ENCODE measurements at places on chromosomes 13 and 19.

DNA sequence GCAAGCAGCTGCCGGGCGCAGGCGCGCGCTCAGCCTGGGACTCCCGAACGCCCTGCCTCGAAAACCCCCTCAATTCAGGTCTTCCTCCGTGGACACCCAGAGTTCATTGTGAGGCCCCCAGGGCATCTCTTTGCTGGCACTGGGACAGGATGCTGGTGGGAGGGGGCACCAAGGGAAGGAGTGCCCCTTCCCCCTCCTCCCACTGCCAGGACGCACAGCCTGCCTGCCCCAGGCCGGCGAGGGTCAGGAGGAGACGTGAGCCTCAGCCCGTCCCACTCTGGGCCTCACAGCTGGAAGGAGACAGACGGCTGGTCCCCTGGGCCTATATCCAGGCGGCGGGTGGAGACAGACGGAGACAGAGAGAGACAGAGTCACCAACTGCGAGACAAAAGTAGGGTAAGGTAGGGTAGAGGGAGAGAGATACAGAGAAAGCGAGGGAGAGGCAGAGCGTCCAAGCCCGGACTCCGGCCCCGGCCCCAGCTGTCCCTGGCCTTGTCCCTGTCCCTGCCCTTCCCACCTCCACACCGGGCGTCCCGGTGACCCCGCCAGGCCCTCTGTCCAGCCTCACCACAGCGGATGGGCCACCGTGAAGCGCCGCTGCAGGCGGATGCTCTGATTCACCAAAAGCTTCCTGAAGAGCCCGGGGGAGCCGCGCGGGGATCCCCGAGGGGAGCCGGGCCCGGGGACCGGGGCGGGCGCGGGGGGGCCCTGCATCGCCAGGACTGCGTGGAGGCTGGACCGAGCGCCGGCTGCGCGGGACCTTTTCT is at the start of gene PDE4C:
TSS of gene PDE4C (minus strand) at position 737 of the 767 bp plus-strand sequence. CDS start at position 714, 23 bp downstream.
- DNase-seq: no peak

GRCh38 chr13:24557081-24557480 is 44.5 kb upstream of the PARP4 start:
- no peak for DNase-seq

GRCh38 chr13:73403355-73404120 is 344.7 kb downstream of the KLF5 start:
- no peak for DNase-seq

DNA sequence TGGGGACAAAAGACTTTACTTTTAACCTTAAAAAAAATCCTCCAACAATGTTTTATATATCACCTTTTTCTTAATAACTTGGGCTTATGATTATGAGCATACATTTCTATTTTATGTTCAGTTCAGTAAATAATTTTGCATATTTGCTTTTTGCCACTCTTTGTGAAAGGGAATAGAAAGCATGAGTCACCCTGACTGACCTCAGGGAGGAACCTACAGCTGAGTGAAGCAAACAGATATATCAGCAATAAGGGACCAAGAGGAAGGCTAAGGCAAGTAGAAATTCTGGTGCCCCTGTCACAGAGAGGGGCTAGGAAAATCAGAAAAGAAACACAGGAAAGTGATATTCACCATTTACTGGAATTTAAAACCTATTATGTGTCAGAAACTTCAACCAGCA is 37.2 kb upstream of the SOHLH2 start:
- no peak for DNase-seq

DNA sequence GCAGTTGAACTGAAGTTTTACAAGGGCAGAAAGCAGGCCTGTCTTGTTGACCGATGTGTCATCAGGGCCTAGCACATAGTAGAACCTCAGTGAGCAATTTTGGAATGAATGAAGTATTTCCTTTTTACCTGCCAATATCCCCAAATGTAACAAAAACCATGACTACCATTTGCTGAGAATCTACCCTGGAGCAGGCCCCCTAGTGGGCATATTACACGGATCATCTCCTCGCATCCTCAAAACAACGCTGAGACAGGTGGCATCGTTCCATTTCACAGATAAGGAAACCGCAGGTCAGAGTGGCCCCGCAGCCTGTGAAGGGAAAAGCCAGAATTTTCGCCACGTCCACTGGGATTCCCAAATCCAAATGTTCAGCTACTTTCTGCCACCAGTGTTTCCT is 77.9 kb downstream of the CACNA1A start:
- DNase-seq: no peak

DNA sequence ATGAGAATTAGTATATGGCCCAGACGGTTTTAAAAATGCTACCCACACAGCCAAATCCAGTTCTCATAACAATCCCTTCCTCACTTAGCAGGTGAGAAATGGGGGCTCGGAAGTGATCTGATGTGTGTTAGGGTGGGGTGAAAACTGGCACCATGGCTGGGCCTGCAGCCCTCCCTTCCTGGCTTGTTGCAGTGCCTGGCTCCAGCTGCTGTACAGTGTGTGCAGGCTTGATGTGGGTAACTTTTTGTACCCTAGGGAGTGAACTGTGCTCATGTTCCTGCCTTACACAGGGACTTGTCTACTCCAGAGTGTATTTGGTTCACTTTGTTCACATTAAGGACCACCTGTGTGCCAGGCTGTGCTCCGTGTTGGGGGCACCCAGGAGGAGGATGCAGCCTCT is 177.2 kb downstream of the LMO7 start:
- no peak for DNase-seq

- no peak for DNase-seq
These were observed 44.3 kb upstream of the KLF2 start for GRCh38 chr19:16280306-16280705.

DNA sequence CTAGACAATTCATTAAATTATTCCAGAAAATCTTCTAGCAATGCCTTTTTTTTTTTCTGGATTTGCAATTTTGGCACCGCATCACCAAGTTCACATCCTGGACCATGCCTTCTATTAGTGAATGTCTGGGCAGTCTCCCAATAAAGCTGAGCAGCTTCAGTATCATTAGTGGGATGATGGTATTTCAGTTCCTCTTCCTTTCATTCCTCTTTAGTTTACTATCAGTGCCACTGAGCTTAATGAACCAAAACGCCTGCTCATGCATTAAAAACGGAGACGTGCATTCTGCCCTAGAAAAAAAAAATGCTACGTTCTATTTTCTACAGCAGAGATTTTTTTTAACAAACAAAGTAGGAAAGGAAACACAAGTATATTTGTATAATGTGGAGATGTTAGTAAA is 343.0 kb downstream of the PCDH9 start:
- DNase-seq: no peak

DNA sequence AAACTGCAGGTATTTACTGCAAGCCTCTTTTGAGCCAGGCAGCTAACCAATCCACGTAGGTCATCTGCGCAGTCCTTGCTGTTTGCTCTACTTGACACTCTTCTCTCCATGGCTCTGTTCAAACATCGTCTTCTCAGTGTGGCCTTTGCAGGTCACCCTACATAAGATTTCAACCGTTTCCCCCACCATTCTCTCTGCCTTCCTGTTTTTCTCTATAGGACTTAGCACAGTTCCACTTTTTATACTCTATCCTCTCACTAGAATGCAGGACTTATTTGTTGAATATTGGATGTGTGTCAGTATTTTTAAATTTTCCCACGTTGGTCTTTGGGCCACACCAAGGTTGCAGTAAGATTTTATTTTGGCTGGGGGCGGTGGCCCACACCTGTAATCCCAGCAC is 1.7 kb upstream of the FBXW9 start:
- no peak for DNase-seq

DNA sequence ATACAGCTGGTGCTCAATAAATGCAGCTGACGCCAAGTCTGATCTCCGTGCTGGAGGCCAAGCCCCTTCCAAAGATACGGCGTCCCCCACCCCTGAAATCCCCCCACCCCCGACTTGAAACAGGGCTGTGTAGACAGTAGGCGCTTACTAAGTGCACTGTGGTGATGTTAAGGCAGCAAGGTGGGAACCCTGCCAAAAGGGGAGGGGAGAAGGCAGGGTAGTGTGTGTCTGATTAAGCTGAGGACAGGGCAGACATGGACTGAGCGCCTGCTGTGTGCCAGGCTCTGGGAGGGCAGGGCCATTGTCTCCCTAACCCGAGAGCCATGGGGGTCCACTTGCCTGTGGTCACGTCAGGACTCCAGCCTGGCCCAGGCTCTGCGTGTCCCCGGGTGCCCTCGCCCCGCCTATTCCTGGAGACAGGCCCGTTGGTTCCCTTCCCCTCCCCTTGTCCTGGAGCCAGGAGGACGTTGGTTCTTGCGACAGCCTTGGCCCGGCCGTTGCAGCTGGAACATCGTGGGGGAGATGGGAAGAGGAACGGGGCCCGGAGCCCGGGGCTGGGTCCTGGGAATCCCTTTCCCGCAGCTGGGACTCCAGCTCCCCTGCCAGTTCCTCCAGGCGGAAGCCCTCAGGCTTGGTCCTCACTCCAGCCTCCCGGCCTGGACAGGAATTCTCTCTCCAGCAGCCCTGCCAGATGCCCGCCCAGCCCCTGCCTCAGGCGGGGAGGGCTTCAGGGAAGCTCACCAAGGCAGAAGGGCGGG is 1.7 kb upstream of the ELANE start:
- DNase-seq: no peak

DNA sequence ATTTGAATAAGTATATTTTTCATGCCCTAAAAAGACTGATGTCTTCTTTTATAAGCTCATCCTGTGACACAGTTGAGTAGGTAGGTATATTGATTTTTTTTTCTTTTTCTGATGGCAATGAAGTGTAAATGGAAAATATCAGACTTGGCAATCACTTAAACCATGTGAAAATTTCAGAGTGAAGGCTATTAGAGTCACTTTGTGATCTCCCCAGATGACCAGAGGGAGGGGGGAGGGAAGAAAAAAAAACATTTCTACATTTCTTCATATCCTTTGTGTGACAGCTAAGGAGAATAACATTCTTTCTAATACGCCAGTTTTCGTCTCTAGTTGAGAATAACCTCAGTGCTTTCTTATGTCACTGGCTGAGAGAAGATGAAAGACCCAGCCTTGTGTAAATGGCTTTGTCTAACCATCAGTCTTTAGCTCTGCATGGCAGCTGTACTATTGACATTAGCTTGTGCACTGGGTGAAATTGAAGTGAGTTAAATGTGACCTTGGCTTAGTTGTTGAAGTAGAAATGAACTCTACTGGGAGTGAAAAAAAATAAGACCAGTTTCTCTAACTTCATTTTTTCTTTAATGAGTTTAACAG is 332.1 kb upstream of the DACH1 start:
- DNase-seq: no peak

- no peak for DNase-seq
These were observed 9.5 kb upstream of the MED26 start for GRCh38 chr19:16637535-16637934.

DNA sequence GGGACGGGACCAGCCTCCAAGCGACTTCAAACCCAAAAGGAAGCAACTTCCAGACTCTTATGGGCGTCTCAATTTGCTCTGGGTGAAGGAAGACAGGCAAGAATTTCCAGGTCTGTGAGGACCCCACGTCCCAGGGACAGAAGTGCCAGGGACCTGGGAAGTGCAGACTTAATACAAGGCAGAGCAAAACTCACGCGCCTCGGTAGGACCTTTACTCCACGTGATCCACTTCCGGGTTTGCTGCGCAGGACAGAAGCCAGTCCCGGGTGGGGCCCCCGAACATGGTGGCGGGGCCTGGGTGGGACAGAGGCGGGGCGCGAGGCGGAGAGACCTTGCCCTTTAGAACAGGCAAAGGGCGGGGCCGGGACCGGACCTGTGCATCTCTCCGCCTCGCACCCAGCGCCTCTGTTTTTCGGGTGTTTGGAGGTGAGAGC is 9.3 kb downstream of the ZNF611 start:
- no peak for DNase-seq

DNA sequence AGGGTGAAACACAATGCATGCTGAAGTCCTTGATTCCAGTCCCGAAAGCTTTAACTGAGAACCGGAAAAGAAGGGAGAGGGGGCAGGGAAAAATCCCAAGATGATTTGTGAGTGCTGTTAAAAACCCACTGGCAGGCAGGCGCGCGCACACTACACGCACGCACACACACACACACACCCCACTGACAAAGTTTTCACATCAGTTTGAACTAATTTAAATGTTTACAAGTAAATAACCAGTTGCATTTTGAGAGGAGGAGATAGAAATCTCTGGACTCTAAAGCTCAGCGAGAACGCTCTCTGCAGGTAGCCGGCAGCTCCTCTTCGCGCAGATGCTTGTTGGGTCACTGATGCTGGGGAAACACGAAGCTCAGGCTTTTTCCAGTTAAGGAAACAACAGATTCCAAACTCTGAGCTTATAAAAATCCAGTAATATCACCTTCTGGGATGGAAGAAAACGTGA is 818 bp upstream of the SLITRK1 start:
- no peak for DNase-seq

DNA sequence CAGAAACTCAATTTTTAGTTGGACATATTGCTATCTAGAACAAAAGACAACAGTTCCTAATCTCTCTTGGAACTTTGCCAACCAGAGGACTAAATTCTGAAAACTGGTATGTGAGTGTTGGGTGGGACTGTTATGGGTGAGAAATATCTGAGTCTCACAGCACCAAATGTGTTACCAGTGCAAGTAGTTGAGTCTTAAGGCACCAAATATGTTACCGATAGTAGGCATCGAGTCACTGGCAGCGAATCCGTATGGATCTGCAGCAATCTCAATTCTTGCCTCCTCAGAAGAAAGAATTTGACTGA is 575.2 kb downstream of the DACH1 start:
- DNase-seq: no peak

DNA sequence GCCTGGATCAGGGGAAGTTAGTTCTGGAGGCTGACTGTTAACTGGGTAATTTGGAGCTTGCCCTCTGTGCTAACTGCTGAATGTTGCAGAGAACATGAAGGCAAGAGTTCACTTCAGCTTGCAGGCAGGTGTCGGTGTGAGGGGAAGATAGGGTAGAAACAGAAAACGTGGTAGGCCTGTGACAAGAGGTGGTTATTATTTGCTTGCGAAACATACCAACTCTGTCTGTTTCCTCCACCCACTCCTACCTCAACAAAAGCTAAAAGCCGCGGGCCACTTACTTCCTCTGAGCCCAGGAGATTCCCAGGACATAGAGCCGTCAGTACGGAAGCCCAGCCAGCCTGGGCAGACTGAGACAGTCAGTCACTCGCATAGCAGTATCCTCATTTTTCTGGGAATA is 119.2 kb upstream of the ABCC4 start:
- no peak for DNase-seq
